Smooth muscle cell of the brain vasculature (primary cell): ENCODE measurements at places on chromosomes 1 and 21.

DNA sequence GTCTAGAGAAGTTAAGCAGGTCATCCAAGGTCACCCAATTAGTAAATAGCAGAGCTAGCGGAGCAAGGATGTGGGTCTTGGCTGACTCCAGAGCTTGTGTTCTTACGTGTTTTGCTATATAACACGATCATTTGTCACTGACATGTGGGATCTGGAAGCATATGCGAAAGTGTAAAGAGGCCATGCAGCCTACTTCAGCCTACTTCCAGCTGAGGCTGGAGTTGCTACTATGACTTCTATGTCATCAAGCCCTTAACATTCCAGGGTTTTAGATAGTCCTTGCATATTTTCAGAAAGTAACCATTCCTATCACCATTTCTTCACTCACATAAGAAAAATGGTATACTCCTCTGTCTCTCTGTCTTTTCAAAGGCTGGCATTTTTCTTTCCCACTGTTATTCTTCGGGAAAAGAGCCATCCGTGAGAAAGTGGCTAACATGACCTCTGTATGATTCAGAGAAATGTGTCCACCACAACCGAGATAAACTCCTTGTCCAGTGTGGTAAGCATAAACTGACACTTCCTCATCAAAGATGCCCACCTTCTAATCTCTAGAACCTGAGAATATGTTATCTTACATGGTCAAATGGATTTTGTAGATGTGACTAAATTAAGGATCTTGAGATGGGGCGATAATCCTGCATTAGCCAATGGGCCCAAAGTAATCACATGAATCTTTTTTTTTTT is 24.0 kb upstream of the ABL2 start:
- no peak for DNase-seq

- no peak for DNase-seq
These were observed 71.4 kb downstream of the MDM4 start for GRCh38 chr1:204587621-204588020.

DNA sequence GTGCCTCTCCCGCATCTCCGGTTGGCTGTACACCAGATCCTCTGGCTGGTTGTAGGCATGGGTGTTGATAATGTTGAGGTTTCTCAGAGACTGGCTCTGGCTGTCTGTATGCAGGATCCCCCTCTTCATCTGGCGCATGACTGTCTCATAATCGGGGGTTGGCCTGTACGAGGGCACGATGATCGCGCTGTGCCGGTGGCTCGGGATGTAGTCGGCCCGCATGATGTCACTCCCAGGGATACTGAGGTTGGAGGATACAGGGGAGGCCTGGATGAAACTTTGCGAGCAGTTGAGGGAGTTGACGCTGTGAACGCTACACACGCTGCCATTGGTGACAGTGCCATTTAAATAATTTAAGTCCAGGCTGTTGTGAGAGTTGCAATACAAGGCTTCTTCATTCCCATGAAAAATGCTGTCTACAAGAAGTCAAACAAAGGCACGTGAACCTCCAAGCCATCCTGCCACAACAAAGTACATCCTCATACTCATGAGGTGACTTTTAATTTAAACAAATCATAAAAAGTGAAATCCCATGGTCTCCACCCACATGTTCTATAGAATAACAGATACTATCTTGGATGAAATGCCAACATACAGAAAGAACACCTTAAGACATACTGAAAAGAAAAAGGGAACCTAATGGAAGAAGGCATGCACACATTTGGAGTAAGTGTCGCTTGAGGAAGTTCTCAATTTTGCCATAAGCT is 103.6 kb downstream of the SMYD2 start:
- no peak for DNase-seq

DNA sequence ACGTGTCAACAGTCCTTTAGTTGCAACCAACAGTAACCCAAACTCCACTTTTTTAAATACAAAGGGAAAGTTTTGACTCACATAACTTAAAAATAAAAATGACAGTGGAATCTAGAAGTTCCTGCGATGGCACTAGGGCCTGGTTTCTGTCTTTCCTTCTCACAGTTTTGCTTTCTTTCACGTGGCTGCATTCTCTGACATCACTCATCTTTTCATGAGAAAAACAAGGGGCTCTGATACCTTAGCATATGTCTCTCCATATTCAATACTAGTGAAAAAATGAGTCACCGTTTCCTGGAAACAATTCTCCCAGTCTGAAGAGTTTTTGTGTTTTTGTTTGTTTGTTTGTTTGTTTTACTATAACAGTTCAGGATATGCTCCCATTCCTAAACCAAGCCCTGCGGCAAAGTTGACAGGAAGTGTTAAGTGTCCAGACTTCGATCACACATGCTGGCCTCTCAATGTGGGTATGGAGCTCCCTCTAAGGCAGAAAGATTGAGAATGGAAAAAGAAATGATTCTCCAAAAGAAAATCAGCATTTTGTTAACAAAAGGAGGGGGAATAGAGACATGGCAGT is 483.3 kb downstream of the TTLL7 start:
- no peak for DNase-seq

DNA sequence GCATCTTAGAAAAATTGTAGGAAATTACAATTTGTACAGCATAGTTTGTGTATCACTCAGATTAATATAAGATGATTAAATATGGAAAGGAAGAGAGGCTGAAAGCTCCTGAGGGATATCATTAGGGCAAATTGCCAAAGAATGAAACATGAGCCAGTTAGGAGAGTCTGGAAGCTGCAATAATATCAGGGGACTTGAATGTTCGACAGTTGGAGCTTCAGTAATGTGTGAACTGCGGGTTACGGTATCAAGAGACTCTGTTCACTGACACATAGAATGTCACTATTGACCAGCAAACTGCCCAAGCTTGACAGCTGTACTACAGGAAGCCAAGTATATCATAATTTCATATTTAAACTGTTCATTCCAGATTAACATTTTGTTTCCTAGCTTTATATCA is 157.2 kb downstream of the DENND1B start:
- DNase-seq = no peak

- no peak for DNase-seq
These were observed 48.2 kb downstream of the RAB3GAP2 start for GRCh38 chr1:220224033-220224432.
